ENCODE measurements at places on chromosomes 11 and 22.

DNA sequence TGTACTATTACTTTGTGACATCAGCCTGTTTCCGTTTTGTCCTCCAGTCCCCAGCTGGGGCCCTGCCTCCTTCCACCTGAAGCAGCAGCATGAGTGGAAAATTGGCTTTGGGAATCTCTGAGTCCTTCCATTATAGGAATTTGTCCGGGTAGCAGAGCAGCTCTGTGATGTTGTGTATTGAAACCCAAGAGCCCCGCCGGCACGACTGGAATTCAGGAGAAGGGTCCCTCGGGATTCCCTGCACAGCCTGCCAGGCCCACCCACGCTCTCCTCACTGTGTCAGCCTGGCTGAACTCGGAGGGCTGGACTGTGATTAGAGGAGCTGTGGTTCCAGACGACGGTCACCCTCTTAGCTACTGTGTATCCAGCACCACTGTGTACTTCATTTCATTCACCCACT is 18.8 kb upstream of the TSPAN18 start:
- DNase-seq, result no peak

DNA sequence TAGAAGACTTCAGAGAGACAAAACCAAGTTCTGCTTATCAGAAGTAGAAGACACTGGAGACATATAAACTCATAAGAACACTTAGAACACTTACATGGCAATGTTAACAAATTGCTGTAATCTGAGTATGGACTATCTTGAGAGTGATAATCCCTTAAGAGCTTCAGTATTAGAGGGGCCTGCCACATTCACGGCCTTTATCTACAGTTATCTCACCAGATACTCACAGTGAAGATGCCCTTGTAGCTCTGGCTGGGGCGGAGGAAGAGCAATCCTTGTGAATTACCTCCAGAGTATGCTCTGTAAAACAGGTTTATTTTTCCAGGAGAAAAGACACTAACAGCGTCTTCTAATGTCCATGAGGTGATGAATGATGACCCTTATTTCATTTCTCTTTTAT is 762.8 kb downstream of the FAM181B start:
- no peak for DNase-seq

DNA sequence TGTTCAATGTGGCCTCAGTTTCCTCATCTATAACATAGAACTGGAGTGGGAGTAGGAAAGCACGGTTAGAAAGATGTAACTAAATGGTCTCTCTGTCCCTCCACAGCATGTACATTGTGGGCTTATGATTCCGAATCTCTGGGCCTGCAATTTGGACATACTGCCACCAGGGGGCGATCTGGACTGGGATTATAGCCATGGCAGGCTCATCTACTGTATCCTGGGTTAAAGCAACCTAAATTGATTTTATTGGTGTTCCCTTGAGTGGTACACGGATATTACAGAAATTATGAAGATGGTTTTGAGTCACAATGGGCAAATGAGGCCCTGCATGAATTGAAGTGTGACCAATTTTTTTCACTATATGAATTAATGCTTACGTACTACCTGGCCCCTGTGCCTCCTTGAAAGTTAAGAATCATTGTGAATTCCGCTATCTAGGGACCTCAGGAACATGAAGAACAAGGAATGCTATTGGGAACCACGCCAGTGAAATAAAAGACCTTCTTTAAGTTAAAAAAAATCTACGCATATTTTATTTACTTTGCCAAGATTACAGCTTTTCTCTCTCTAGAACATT is 32.9 kb downstream of the TST start:
- no peak for DNase-seq

- no peak for DNase-seq
Measured at GRCh38 chr11:70338594-70338993, 59.7 kb upstream of the CTTN start.

DNA sequence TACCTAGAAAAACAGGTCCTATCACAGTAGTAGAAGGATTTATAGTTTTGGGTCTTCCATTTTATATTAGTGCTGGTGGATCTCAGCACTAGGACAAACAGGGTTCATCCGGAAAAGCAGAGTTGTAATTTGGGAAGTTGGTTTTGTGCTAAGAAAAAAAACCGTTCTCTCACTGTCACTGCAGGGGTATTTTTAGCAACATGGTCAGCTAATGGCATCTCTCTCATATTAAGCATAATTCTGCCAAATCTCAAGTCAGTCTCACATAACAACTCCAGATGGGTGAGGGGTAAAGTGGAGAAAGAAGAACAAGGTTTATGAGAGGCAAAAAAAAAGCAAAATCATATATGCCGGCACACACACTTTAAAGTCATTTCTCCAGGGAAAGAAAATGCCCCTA is 51.6 kb upstream of the GDPD4 start:
- no peak for DNase-seq

GRCh38 chr11:57134284-57134683 is 47.5 kb upstream of the LRRC55 start:
- DNase-seq, result no peak

- DNase-seq, result no peak
Measured at GRCh38 chr11:32659672-32660071, 76.0 kb downstream of the EIF3M start.

DNA sequence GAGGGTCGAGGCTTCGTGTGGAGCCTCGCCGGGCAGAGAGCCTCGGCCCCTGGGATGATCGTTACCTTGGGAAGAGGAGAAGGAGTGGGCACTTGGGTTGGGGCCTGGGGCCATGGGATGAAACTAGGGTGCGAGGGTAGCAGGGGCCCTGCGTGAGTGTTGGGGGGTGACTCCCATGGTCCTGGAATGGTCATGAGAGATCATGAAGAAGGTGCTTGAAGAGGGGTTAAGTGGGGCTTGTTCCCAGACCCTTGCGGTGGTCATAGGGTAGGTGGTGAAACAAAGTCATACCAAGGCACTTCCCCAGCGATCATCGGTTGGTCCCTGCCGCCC is 284 bp downstream of the CCS start:
- no peak for DNase-seq

DNA sequence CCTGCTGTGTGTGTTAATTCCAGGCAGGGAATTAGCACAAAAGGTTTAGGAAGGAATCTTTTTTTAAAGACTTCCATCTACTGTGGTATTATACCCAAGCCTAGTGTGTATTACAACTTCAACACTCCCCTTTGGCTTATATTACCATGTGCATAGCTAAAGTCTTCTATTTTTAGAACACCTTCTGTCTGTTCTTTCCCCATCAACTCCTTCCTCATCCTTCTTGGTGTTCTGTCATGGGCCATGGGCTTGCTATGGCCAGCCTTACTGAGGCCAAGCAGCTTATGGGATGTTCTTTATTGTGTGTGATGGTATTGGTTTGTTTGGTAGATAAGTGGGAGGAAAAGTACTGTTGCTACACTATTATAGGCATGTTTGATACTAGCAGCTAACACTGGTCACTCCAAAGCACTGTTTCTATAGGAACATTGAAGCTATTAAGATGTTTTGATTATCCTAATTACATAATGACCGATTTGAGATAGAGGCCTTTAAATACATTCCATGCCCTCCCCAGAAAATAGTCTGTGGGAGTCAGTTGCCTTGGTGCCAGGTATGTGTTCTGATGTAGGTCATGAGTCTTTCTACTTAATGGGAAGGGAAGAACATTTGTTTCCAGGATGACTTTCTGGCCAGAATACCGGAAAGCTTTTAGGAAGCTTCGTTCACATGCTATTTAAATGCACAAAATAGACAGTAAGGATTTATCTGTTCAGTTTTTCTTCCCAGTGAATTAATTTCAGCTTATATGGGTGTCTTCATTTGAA is 16.5 kb downstream of the MCAM start:
- no peak for DNase-seq

DNA sequence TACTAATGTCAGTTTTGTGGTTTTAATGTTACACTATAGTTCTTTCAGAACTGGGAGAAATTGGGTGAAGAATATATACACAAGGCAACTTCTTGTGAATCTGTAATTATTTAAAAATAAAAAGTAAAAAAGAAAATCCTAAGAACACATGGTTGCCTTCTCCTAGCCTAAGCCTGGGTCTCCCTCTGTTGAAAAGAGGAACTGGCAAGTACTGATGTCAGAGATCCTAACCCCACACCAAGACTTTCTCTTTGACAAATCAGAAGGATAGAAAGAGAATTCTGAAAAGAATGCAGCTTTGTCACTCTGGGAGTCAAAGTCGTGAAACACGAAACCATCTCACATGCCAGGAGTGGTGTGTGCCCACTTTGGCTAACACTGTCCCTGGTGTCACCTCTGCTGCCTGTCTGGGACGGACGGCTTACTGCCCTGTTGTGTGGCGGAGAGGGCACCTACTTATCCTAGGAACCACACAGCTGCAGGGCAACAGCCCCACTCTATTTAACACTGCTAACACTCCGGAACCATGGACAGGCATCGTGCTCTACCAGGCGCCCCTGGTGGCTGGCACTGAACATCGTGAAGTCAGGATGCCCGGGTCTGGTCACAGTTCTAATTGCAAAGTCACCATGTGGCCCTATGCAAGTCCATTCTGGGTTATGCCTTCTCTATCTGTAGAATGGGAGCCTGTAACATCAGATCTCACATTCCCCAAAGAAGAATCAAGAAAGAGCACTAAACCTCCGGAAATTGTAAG is 108.7 kb upstream of the CD82 start:
- DNase-seq, result no peak

DNA sequence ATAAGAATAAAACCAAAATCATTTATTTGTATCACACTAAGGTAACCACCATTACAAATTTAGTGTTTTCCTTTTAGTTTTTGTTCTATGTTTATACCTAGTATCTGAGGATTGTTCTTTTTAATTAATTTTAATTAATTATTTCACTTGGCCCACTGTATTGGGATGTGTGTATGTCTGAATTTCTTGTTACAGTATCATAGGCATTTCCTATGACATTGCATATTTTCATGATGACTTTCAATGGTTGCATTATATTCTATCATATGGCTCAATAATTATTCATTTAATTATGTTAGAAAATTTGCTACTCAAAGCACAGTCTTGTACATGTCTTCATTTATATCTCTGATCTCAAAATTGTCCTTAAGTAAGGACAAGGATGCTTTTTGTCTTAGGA is 41.0 kb downstream of the C11orf71 start:
- no peak for DNase-seq

DNA sequence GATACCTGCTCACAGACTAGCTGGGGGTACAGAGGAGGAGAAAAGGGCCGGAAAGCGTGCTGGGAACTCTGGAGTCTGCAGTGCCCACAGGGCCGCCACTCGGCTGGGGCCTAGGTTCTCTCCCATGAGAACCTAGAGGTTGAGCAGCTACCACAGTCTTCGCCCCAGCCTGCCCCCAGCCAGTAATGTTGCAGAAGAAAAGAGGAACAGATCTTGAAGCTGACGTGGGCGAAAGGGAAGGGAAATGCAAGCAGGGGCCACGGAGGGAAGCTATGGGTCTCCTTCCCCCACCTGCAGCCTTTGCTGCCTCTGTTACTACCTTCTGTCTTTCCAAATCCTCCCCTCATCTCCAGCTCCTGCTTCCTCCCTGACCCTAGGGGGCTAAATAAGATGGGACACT is 28.8 kb upstream of the P2RY2 start:
- DNase-seq, result no peak
